ENCODE measurements at places on chromosomes 1 and 21.

DNA sequence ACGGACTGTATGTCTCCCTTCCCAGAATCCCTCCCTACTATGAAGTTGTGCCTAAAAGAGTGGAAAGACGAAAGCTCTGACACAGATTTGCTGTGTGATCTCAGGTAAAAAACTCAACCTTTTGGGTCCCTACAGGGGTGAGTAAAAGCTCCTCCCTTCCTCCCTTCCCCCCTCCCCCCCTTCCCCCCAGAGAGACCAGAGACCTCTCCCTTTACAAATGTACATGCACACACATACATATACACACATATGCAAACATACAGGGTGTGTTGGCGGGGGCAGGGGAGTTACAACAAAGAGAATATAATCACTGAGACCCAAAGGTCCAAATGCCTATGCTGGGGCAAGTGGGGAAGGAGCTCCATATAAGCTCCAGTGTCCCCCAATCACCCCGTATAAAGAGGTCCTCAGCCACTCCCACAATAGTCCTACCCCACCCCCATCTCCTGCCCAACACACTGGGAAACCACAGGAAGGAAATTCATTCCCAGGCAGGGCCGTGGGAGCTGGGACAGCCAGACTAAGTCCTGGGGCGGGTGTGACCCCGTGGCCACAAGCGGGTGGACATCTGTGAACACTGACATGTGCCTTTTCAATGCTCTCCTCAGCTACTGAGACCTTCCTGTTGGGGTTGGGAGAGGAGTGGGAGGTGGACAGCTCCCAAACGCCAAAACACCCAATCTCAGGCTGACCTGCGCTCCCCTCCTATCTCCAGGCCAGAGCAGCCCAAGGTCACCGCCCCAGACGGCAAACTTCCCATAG is 2.0 kb downstream of the MEF2D start:
- peak; percentile 52 for DNase-seq

GRCh38 chr1:38044221-38045215 is 2.1 kb downstream of the POU3F1 start:
- no peak for DNase-seq

- no peak for DNase-seq
These were observed 18.1 kb downstream of the RSBN1 start for GRCh38 chr1:113793878-113794834.

- peak; percentile 32 for DNase-seq
These were observed 610 bp downstream of the COL6A2 start for GRCh38 chr21:46098303-46099141.

- no peak for DNase-seq
These were observed 129.5 kb upstream of the PRMT6 start for GRCh38 chr1:106926803-106927582.

GRCh38 chr1:232704694-232705680 is 75.1 kb upstream of the SIPA1L2 start:
- no peak for DNase-seq

GRCh38 chr1:156356875-156357534 is 12.0 kb upstream of the RHBG start:
- DNase-seq = peak; percentile 93

- no peak for DNase-seq
These were observed 26.5 kb upstream of the TMEM125 start for GRCh38 chr1:43243299-43243698.

- no peak for DNase-seq
These were observed 4.7 kb upstream of the TINAGL1 start for GRCh38 chr1:31571340-31572295.

GRCh38 chr21:26845759-26846035 is 488 bp upstream of the ADAMTS1 start:
- no peak for DNase-seq

DNA sequence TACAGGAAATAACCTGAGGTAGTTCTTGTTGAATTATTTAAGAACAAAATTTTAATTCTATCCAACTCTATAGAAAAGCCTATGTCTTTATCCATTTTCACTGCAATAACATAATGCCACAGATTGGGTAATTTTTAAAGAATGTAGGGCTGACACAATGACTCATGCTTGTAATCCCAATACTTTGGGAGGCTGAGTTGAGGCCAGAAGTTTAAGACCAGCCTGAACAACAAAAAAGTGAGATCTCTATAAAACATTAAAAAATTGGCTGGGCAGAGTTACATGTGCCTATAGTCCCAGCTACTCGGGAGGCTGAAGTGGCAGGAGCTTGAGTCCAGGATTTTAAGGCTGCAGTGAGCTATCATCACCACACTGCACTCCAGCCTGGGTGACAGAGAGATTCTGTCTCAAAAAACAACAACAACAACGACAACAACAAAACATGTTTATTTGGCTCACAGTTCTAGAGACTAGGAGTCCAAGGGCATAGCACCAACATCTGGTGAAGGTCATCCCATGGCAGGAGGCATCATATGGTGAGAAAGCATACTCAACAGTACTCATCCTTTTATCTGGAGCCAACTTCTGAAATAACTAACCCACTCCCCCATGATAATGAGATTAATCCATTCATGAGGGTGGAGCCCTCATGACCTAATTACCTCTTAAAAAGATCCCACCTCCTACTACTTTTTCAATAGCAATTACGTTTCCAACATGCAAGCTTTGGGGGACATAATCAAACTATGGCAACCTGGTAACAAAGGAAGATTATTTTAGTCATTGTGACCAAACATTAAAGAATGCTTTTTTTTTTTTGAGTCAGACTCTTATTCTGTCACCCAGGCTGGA is 59.6 kb downstream of the ABL2 start:
- no peak for DNase-seq

- DNase-seq = no peak
These were observed 35.8 kb upstream of the PRSS38 start for GRCh38 chr1:227779685-227780084.

GRCh38 chr1:105317976-105318375 is 1568.3 kb downstream of the AMY1C start:
- no peak for DNase-seq

DNA sequence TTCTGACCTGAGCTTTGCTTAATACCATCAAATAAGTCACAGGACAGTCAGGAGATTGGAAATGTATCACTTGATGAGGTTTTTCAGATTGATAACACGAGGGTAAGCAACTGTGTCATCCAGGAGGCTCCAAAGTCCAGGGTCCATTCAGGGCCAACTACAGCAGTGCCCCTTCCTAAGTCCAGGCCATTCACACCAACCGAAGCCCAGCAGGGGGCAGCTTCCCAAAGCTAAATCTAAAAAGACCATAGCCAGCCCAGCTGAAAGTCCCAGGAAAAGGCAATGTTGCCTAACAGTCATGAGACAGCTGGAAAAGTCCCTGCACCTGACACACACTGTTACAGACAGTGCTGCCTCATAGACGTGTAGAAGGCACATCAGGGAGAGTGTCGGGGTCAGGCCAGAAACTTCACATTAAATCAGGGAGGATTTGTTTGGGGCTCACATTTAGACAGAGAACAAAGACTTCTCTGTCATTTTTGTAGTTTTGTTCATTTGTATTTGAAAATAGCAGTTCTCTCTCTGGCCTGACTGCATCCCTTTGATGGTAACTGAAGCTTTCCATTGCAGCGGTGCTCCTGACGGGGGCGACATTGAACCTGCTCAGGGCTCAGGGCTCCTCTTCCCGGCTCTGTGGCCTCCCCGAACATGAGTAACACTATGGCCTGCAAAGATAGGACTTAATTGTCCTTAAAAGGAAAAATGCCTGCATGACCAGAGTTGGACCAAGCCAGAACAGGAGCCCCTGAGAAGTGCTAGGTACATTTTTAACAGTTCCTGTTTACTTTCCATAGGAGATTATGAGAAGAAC is 200.4 kb downstream of the NRIP1 start:
- DNase-seq = peak; percentile 87

DNA sequence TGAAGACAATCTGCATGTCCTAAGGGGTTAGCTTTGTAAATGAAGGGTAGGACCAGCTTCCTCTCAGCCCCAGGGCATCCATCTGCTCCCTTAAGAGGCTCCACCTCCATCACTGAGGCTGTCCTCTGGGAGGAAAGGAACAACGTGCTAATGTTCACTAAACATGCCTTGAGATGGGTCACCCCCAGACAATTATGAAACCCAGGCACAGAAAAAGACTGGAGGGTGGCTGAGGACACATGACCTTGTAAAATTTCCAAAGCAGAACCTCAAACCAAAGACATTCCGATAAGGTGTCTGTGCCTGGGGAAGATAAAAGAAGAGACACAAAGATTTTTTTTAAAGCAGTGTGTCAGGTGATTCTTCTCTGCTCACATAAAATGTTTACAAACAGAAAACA is 37.6 kb upstream of the ZNF124 start:
- peak; percentile 75 for DNase-seq

GRCh38 chr1:109477821-109478220 is 5.9 kb upstream of the ATXN7L2 start:
- no peak for DNase-seq

GRCh38 chr1:48061162-48062136 is 64.3 kb upstream of the TRABD2B start:
- peak; percentile 75 for DNase-seq

GRCh38 chr1:224704107-224704735 is 88.1 kb downstream of the CNIH3 start:
- DNase-seq = no peak

GRCh38 chr1:204240233-204240632 is 26.4 kb upstream of the GOLT1A start:
- DNase-seq = no peak

- peak; percentile 45 for DNase-seq
These were observed 22.4 kb downstream of the CHI3L2 start for GRCh38 chr1:111249960-111250359.

DNA sequence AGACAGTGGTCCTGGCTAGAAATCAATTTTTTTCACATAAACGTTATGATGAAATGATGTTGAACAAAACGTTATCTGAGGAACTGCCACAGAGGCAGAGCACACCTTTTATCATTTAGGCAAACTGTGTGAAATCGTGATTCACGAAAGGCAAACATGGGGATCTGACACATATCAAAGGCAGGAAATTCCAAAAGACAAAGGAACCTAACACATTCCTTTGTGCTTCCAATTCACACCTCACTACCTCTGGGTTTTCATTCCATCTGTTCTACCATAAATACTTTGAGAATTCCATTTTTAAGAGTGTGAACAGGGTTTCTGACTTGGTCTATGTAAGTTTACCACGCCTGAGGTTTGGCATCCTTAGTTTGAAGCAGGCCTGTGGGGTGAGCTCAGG is 119.5 kb upstream of the KRTAP19-8 start:
- DNase-seq = no peak

GRCh38 chr1:212649020-212649419 is 40.5 kb downstream of the ATF3 start:
- DNase-seq = no peak

DNA sequence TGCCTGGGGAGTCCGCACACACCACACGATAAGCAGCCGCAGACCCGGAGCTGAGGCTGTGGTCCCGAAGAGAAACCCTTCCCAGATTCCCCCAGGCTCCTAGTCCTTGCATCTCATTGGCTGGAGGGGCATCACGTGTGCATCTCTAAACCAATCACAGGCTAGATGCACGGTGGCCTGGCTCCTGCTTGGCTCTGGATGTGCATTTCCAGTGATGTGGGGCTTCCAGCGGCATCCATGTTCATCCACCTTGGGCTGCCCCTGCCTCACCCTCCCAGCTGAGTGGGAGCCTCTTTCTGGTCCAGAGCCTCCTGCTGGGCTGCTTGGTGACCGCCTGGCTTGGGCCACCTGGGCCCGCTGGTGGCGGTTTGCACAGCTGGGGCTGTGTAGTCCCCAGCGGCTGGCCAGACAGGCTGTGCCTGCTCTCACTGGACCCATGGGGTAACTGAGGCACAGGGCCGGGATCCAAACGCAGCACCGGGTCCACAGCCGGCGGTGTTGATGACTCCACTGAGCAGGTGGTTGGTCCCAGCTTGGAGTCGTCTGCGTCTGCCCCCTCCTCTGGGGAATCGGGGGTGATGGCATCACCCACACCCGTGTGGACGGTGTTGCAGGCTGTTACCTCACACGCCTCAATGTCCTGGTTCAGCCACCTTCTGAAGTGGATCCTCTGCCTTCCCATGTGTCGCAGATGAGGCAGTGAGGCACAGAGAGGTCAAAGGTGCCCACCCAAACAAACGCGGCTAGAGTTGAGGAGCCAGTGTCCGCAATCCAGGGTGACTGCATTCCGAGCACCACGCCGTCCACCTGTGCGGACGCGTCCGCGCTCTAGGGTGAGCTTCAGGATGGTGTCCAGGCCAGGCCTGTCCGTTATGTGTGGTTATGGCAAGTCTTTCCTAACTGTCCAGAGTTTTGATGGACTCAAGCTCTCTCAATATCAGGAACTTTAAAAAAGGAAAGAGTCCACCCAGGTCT is 41.3 kb downstream of the COL6A1 start:
- no peak for DNase-seq

GRCh38 chr1:227904541-227905335 is 43.0 kb downstream of the WNT9A start:
- no peak for DNase-seq

GRCh38 chr1:112772781-112773180 is 57.6 kb upstream of the PPM1J start:
- DNase-seq = no peak

DNA sequence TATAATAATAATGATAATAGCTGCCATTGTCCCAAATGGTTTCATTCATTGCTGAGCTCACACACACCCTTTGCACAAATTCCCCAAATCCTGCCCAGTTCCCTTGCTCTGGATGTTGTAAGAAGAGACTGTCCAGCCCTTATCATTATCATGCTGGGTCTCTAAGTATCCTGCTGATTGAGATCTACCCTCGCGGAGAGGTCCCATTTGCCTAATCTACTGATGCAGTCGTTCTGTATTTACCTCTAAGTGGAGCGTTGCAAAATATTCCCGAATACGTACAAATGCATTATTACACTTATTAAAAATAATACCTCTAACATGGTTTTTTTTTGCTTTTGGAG is 51.2 kb downstream of the TNFRSF8 start:
- DNase-seq = no peak

DNA sequence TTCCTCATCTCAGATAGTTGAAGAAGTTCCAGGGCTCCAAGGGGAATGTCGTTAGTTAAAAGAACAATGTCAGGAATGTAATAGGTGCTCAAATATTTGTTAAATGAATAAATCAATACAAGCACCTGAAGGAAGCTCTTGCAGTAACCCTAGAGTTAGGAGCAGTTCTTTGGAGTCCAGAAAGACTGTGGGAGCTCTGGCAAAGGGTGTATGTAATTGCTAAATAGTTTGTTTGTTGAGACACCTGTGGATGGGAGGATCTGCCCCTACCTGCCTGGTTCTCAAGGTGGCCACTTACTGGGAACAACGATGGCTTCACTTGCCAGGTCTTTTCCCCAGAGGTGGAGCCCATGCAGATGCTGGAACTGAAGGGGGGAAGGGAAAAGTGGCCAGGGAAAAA is 27.5 kb upstream of the JUN start:
- DNase-seq = no peak

DNA sequence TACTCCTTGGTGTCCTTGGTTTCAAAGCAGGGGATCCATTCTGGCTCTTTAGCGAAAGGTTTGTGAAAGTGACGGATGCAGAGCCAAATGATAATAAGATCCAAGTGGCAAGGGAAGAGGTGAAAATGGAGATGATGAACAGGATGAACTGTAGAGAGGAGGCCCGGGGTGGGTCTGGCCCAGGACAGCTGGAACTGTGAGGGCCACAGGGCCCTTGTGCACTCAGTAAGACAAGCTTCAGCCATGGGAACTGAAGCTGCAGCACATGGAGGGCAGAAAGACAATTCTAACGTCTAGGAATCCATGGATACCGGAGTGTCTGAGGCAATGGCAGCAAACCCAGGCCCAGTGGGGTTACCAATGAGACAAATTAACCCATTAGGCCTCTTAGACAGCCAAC is 4.8 kb downstream of the KCNA2 start:
- no peak for DNase-seq

All from ELF-1 (cell line).